Hematopoietic multipotent progenitor cell treated with erythropoietin and hydrocortisone succinate and interleukin-3 and kit ligand, for 8 days (in vitro differentiated cells): ENCODE measurements at places on chromosomes 6 and 20.

GRCh38 chr6:147467428-147467827, 41.1 kb upstream of the SAMD5 start:
- DNase-seq, result no peak

DNA sequence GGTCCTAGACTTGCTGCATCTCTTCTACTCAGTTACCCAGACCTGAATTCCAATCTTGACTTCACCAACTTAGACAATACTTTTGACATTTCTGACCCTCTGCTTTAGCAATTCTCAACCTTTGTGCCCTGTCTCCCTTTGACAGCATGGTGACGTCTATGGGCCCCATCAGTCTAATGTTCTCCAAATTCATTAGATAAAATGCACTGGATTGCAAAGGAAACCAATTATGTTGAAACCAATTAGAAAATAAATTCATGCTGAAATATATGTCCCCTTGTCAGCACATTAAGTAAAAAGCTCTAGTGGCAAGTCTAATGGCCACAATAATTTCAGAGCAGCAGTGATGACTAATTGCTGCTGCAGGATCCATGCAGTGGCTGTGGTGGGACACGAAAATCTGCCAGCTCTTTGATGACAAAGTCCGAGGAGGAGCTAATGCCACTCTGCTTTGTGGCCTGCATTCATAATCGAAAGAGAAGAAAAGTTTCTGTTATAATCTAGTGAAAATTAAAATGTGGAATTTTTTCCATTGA, 64.0 kb downstream of the BFSP1 start:
- no peak for DNase-seq

- DNase-seq, result no peak
Measured at GRCh38 chr6:1917626-1918371, 308.1 kb downstream of the FOXC1 start.

GRCh38 chr6:41451515-41452163, 94.5 kb upstream of the FOXP4 start:
- DNase-seq, result no peak

DNA sequence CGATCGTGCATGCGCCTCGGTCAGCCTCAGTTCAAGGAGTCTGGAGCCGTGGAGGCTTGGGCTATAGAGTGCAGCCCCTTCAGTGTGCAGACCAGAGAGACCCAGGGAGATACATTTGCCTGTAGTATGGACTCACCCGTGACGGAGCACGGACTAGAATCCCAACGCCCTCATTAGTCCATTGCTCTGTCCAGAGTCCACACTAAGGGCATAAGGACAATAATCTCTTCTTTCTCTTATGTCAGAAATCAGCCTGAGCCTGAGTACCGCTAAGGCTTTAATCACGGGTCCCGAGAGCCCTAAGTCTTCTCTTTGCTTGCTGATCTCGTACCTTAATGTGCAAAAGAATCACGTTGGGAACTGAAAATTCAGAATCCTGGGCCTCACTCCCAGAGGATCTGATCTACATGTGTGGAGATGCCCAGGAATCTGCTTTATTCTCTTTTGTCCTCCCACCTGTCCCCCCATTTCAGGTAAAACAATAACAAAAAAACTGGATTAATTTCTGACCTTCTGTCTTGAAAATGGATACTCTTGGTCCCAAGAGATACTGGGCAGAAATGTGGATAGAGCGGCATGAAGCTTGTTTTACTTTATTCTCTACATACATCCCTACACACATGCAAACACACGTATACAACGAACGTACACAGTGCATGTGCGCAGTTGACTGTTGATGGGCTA, 671 bp downstream of the BPHL start:
- peak; percentile 32 for DNase-seq

GRCh38 chr20:41027872-41028358, 707 bp upstream of the TOP1 start:
- no peak for DNase-seq

- DNase-seq, result no peak
Measured at GRCh38 chr20:48288930-48289507, 503.7 kb upstream of the SULF2 start.

GRCh38 chr20:63064745-63065711, 58.3 kb upstream of the BHLHE23 start:
- DNase-seq, result no peak

GRCh38 chr6:8082954-8083858, 19.0 kb upstream of the BLOC1S5 start:
- peak; percentile 32 for DNase-seq

DNA sequence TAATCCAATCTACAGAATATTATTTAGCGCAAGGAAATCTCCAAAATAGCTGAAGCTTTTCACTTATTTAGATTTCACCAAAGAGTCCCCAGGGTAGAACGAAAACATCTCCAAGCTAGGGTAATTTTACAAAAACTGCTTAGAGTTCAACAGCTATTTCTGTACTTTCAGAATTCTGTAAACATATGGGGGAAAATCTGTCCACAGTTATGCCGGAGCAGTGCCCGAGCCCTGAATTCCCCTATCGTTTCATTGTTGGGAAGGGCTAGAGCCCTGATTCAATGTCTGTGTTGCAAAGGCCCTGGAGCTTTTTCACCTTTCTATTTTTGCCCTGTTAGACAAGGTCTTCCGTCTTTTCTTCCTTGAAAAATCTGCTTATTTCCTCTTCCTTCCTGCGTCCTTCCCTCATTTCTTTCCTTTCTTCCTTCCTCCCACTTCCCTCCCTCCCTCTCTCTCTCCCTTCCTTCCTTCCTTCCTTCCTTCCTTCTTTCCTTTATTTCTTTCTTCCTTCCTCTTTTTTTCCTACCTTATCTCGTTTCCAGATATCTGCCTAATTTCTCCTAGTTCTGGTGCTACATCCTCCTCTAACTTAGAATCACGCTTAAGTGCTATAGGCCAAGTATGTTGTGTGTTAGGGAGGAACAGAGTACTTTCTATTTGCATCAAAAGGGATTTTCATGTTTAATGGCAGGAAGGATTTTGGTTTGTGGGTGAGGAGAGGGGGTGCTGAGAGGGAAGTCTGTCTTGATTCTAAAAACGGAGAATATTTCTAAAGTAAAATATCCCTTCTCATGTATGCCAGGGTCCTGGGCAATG, 122.5 kb upstream of the BMP2 start:
- no peak for DNase-seq

GRCh38 chr20:46705378-46705729, 4.1 kb upstream of the SLC2A10 start:
- no peak for DNase-seq

- DNase-seq, result no peak
Measured at GRCh38 chr6:12608016-12608860, 108.3 kb upstream of the PHACTR1 start.

GRCh38 chr20:22795871-22796270, 211.5 kb upstream of the FOXA2 start:
- no peak for DNase-seq

DNA sequence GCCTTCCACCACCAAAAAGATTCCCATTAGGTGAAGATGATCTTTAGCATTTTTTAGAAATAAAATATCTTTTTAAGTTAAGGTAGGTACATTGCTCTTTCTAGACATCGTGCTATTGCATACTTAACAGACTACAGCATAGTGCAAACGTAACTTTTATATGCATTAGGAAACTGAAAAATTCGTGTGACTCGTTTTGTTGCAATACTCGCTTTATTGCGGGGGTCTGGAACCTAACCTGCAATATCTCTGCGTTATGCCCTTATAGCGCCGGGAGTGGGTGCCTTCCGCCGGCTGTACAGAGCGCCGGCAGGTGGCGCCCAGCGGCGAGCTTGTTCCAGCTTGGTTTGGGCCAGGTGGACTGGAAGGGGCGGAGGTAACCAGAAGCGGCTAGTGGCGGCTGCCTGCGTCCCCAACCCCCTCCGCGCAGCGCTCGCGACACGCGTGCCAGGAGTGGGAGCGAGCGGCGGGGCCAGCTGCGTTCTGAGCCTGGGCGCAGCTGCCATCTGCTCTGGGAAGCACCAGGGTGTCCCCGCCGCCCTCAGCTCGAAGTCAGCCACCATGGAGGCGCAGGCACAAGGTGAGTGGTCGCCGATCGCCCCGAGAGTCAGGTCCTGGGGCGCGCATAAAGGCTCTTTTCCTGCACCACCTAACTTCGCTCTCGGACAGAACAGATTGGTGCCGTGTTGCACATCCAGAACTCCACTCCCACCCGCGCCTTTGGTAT, at the start of gene TPD52L1:
TPD52L1 (plus strand) TSS at position 383 of the 727 bp plus-strand sequence; CDS start at position 562, 179 bp downstream.
- peak; percentile 61 for DNase-seq

DNA sequence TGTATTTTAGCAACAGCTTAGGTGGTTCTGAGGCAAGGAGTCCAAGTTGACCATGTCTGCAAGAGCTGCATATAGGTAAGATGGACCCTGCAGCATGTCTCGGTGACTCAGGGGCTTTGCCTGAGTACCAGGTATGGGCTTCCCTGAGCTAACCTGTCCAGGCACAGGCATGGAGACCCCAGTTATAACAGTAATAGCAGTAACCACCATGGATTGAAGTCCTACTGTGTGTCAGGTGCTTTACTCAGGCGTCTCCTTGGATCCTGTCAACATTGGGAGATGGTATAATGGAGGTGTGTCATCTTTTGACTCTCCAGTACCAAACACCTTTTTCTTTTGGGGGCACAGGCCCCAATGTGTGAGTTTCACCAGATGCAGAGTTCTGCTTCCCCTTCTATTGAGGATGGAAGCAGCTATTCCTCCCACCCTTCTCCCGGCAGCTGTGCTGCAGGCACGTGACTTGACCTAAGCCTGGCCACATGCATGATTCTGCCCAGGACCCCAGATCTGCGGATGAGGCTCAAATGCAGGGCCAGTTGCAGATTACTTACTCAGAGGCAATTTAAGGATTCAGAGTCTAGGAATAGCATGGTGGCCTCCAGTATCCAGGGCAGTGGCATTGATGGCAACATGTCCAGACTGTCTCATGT, 13.8 kb downstream of the TREM1 start:
- no peak for DNase-seq

GRCh38 chr6:115000736-115001135, 657.9 kb upstream of the HS3ST5 start:
- DNase-seq, result no peak

DNA sequence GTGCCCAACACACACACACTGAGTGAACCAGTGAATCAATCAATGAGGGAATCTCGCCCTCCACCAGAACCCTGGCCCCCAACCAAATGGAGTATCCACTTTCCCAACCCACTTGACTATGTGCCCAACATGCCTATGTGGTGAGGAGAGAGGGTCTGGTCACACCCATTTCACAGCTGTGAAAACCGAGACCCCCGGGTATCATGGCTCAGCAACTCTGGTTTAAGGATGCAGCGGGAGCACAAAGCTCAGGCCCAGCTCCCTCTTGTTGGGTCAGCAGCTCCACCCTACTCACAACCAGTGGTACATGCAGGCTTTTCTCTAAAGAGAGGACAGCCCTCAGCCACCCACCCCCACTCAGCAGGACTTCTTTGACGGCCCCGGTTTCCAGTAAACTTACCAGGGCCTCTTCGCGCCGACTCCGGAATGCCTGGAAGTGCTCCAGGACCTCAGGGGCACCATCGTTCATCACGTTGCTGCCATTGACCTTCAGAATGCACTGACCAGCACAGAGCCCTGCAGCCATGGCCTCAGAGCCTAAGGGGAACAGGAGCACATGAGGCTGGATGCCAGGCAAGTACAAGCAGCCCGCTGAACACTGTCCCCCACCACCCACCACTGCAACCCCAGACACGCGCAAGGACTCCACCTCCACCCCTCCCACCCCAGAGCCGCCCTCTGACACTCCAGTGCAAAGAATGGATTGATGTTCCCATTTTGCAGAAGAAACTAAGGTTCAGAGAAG, 174.7 kb downstream of the PREX1 start:
- no peak for DNase-seq

DNA sequence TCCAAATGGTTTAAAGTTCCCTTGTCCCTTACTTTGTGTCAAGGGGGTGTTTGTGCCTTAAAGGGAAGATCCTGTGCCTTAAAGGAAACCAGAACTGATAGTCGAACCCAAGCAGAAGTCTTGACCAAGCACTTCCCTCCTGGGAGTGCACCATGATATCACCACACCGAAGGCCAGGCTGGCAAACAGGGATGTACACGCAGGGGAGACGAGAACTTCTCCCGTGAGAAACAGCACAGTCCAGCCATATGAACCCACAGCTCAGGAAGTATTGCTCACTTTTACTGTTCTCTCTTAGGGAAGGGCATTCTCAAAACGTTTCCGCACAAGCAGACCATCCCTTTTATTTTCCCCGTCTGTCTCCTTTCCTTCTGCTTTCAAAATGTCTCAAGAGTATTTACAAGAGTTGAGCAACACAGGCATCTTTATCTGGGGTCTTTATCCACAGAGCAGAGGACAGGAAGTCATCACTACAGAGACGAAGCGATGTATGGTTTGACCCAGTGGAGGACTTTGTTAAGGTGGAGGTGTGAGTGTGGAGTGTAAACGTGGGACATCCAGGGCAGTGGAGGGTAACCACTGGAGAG, 12.8 kb upstream of the SERPINB1 start:
- no peak for DNase-seq

- DNase-seq, result no peak
Measured at GRCh38 chr6:22906091-22906549, 336.8 kb downstream of the HDGFL1 start.

DNA sequence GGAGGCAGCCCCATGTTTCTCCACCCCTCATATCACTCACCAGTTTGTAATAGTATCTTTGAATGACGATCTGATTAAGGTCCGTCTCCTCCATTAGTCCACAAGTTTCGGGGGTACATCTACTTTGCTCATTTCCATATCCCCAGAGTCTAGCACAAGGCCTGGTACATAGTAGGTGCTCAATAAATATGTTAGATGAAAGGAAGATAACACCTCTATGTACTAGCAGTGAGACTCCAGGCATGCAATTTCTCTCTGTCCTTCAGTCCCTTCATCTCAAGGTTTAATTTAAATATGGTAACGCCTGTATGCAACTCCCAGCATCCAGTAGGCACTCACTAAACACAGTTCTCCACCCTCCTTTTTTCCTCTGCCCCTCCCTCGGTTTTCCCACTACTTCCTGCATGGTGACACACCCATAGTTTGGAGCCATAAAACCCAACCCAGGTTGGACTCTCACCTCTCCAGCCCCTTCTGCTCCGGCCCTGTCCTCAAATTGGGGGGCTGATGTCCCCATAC, 461 bp upstream of the HNF4A start:
- DNase-seq, result no peak

- peak; percentile 97 for DNase-seq
Measured at GRCh38 chr6:111804627-111805235, 68.5 kb downstream of the FYN start.

- DNase-seq, result no peak
Measured at GRCh38 chr6:343960-344815, 47.4 kb upstream of the IRF4 start.

DNA sequence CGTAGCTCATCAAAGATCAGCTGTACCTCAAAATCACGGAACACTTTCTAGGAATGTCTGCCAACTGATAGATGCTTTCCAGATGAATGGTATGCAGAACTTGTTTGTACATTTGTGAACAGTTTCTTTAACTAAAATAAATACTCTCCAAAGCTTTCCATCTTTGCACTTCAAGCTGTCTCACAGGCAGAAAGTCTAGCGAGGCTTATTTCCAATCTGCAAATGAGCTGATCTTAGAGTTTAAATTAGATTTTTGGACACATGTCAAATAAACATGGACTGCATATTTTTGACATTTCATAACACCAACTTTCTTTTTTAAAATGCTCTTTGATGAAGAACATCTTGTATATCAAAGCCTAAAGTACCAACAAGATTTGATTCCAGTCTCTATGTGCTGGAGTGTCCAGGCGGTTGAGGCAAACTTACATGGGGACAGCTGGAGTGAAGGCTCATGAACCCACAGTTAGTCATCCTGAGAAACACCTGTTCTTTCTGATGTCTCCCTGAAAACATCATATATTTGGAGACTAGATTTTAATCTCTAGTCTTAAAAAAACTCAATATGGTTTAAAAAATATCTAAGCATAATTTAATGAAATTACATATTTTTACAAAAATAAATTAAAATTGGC, 268.6 kb upstream of the AGPAT4 start:
- DNase-seq, result no peak
